IPS DF 19.7 (cell line): ENCODE measurements at places on chromosomes 13 and 19.

DNA sequence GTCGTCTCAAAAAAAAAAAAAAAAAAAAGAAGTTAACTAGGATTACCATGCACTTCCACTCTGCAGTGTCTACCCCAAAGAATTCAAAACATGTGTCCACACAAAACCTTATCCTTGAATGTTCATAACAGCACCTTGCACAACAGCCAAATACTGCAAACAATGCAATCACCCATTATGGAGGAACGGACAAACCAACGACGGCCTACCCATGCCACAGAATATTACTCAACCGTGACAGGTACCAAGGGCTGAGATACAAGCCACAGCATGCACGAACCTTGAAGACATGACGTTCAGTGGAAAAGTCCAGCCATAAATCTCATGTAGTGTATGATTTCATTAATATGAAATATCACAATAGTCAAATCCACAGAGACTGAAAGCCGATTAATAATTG, 3.0 kb upstream of the SHISA7 start:
- DNase-seq = no peak

GRCh38 chr19:39405958-39406655, 540 bp upstream of the ZFP36 start:
- DNase-seq = no peak

GRCh38 chr19:39052243-39052746, 19.9 kb upstream of the FBXO27 start:
- no peak for DNase-seq

DNA sequence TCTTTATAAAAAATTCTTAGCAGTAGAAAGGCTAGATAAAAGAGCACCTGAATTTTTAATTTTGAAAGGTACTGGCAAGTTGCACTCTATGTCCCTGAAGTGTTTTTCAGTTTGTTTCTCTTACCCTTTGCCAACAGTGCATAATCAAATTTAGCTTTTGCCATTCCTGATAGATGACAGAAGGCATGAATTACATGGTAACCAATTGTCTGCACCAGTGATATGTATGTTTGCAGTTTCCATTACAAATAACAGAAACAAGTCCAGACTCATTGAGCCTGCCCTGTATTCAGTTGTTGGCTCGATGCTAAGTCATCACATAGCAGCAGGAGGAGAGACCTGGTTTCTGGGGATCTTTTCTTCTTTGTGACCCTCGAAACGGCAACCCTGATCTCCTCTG, 309.8 kb downstream of the DNAJC15 start:
- no peak for DNase-seq

DNA sequence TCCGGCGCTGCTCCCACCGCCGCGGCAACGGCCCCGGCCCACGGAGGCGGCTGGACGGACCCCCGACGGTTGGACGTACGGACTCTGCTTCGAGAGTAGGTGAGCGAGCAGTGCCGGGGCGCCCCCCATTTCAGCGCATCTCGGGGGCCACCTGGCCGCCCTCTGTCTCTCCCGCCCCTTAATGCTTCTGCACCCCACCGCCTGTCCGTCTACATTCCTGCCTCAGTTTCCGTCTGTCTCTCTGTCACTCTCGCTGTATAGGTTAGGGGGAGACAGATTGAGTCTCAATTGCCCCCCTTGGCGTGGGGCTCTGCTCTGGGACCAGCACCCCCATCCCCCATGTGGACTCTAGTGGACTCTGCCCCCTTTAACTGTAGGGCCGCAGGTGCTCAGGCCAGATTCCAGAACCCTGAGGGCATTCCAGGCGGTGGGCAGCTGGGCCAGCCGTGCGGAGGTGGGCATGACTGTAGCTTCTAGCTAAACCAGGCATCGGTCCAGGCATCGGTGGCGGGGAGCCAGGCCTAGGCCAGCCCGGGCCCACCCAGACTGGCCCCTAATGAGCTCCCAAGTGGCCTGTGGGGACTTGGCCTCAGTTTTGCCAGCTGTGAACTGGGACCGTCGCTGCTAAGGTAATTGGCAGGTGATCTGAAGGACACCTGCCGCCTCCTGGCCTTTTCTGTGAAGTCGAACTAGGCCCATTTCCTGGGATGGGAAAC, 373 bp downstream of the TNFAIP8L1 start:
- DNase-seq = no peak

- DNase-seq = no peak
These were observed 12.8 kb downstream of the POLR2E start for GRCh38 chr19:1082165-1082927.

DNA sequence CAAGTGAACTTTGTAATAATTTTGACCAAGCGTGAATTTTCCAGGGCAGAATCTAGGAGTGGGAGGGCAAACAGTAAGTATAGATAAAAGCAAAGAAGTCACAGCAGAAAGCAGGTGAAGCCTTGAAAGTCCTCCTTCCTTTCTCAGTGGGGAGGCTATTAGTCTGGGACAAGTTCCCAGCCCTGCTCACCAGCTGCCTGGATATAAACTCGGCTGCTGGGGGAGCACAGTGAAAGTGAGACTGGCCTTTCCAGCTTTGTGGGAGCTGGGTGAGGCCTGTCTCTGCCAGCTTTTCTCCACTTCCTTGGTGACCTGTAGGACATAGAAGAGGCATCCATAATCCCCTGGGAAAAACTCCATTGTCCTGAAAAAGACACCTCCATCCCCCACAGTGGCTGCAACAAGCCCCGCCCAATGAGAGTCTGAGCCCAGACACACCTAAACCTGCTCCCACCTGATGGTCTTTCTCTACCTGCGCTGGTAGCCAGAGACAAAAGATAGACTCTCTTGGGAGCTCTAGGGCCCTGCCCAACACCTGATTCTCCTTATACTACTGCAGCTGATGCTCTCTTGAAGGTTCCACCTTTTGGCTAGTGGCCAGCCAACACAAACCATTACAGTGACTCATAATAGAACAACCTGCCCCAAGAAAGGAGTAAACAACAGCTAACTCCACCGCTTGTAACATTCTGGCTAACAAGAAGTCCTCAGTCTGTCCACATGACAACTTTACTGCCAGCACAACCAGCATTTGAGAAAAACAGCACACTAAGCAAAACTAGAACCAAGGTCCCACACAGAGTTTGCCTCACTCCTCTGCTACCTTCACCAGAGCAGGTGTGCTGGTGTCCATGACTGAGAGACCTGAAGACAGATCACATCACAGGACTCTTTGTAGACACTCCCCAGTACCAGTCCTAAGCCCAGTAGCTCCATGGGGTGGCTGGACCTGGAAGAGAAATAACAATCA, 252.2 kb upstream of the SLITRK6 start:
- no peak for DNase-seq
